Aorta (tissue), 5 donors: ENCODE measurements at places on chromosomes 5 and 9. TPM values are rescaled to one million over a fixed set of nuclear protein-coding genes. Genes with fewer than 3 reads are reported as not detected.

The SIT1 gene
- total RNA-seq, result 1.3 TPM

- no peak overlapping the region for H3K4me3 ChIP-seq
- no peaks in the 10 kb centered on the region for H3K36me3 ChIP-seq
- DNase-seq, result peak; percentile 59
- H3K27ac ChIP-seq, result peak overlapping the region; percentile 64
- H3K27me3 ChIP-seq, result no peaks in the 10 kb centered on the region
- no peaks in the 10 kb centered on the region for H3K4me1 ChIP-seq
Measured at GRCh38 chr5:124907098-124907644, 160.7 kb upstream of the ZNF608 start.

- H3K36me3 ChIP-seq, result no peaks in the 10 kb centered on the region
- no peak overlapping the region for H3K4me3 ChIP-seq
- H3K4me1 ChIP-seq, result peaks cover 3% of the 10 kb centered on the region
Measured at GRCh38 chr9:124296796-124297550, 39.2 kb downstream of the NEK6 start.

DNA sequence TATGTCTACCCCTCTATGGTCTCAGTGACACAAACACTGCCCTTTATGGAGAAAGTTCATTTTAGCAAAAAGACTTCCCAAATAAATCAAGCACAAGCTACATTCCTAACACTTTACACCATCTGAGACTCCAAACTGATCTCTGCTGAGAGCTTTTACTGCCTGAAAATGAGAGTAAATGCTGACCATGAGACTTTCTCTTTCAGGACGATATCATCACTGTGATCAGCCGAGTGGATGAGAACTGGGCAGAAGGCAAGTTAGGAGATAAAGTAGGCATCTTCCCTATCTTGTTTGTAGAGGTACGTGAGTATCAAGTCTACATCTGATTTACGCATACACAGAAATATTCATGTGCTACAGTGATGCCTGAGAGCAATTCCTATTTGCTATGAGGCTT, 67.5 kb downstream of the SH3RF2 start:
- H3K27ac ChIP-seq, result peak overlapping the region; percentile 28
- H3K36me3 ChIP-seq, result no peaks in the 10 kb centered on the region
- no peaks in the 10 kb centered on the region for H3K27me3 ChIP-seq
- no peak for DNase-seq
- H3K4me1 ChIP-seq, result peaks cover 2% of the 10 kb centered on the region

The CARD9 gene
- 2.6 TPM for total RNA-seq

- H3K36me3 ChIP-seq, result no peaks in the 10 kb centered on the region
- DNase-seq, result no peak
- H3K4me3 ChIP-seq, result no peak overlapping the region
- no peaks in the 10 kb centered on the region for H3K27me3 ChIP-seq
- H3K27ac ChIP-seq, result no peak overlapping the region
- H3K4me1 ChIP-seq, result no peaks in the 10 kb centered on the region
Measured at GRCh38 chr5:170390472-170390871, 1.3 kb upstream of the KCNMB1 start.

GRCh38 chr5:56549096-56549886, 266.1 kb upstream of the MAP3K1 start:
- H3K27ac ChIP-seq, result no peak overlapping the region
- H3K4me1 ChIP-seq, result peaks cover 9% of the 10 kb centered on the region
- no peaks in the 10 kb centered on the region for H3K36me3 ChIP-seq
- no peak overlapping the region for H3K4me3 ChIP-seq
- no peak for DNase-seq

The HBEGF gene
- 14.5 TPM for total RNA-seq

DNA sequence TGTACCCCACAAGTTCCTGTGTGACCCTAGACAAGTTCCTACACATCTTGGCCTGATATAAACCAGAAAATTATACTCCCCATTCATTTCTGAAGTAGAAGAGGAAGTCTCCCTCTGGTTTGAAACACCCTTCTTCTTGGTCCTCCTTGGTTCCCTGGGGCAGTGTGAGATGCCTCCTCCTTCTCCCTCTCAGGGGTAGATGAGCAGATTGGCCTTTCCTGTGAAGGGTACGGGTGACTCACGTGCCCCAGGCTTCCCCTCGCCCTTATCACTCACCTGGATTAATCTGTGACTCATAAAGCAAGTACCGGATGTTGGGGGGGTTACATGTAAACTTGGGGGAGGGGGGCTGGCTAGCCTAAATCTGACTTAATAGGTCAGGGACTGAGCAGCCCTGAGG, 11.1 kb upstream of the AQP3 start:
- H3K4me1 ChIP-seq, result no peaks in the 10 kb centered on the region
- H3K4me3 ChIP-seq, result no peak overlapping the region
- peaks cover 11% of the 10 kb centered on the region for H3K36me3 ChIP-seq
- H3K27me3 ChIP-seq, result no peaks in the 10 kb centered on the region
- no peak for DNase-seq
- no peak overlapping the region for H3K27ac ChIP-seq

DNA sequence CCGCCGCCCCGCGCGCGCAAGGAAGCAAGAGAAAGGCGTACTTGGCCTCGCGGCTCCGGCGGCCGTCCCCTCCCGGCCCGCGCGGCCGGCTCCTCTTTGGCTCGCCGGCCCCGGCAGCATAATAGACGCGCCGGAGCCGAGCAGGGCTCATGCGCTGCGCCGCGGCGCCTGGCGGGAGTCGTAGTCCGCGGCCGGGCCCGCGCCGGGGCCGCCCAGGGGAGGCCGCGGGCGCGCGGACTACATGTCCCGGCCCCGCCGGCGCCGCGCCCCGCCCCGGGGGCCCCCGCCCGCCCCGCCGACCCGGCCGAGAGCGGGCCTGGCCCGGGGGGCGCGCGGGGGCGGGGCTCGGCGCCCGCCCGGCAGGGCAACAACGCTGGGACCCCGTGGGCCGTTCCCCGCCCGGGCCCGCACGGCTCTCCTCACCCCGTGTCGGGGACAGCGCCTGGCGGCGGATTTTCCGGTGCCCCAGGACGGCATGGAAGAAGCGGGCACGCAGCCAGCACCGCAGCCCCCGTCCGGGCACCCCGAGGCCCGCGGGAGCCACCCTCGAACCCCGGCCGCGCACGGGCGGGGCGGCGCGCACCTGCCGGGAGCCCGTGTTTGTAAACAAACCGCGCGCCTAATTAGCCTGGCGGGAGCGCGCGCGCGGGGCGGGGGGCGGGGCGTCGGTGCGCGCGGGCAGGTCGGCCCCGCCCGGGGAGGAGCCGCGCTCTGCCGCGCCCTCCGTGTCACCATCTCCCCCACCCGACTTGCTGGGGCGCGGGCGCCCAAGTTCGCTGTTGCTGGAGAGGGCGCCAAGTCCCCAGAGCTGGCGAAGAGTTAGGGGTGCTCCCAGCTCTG, at the start of gene BRD3:
Gene BRD3, minus strand, starts transcription at position 123 of the 840 bp plus-strand sequence. CDS start 14,549 bp downstream, outside the sequence.
- no peaks in the 10 kb centered on the region for H3K27me3 ChIP-seq
- no peaks in the 10 kb centered on the region for H3K4me1 ChIP-seq
- H3K36me3 ChIP-seq, result no peaks in the 10 kb centered on the region
- H3K27ac ChIP-seq, result peak within 1 kb of the TSS; percentile 38

The CA9 gene
- 4.3 TPM for total RNA-seq

The ARPC5L gene
- total RNA-seq, result 24.4 TPM
